ENCODE measurements at places on chromosomes 11 and 22.

DNA sequence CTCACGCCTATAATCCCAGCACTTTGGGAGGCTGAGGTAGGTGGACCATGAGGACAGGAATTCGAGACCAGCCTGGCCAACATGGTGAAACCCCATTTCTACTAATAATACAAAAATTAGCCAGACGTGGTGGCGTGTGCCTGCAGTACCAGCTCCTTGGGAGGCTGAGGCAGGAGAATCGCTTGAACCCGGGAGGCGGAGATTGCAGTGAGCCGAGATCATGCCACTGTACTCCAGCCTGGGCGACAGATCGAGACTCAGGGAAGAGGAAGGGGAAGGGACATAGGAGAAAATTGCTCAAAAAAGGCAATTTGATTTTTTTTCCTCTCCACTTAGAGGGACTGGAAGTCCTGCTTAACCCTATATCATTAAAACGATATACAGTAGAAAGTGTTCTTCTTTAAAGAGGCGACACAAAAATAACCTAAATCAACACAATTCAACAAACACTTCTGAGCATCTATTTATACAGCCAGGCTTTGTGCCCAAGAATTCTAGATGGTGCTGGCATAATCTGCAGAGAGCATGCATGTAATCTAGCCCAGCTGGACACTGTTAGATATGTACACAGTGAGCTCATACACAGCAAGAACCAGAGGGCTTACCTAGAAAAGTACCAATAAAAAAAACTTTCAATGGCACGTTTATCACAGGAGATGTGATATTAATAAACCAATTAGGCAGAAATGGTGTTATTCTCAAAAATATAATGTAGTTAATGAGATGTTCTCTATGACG, 20.9 kb upstream of the DENND5A start:
- no peak for DNase-seq

DNA sequence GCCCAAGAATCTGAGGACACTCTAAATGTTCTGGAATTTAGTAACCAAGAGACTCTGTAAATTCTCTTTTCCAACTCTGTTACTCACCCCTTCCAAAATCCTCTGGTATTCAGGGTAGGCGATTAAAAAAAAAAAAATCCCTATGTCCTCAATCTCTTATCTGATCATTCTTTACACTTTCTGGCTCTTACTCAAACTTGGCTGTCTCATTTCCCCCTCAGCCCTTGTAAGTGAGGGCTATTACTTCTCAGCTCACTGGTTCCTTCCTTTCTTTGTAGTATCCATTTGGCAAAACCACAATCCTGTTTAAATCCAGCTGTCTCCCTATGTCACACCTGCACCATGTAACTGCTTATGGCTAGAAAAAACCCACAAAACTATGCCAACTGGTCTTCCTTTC, 12.7 kb upstream of the MSANTD2 start:
- no peak for DNase-seq

- DNase-seq = no peak
Measured at GRCh38 chr22:22702237-22703202, 58.1 kb downstream of the GGTLC2 start.

DNA sequence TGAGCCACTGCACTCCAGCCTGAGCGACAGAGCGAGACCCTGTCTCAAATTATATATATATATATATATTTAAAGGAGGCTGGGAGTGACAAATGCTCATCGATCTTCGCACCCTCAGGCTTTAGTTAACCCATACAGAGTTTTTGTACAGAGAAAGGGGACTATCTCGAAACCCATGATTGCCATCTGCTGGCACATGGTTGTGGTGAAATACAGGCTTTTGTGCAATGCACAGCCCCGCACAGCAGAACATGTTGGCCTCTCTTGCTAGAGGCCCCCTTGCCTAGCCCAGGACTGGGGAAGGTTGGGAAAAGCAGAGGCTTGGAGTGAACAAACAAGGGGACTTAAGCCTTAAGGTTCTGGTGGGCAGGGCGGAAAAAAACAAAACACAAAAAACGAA, 3.6 kb downstream of the MYBPC3 start:
- DNase-seq = no peak

DNA sequence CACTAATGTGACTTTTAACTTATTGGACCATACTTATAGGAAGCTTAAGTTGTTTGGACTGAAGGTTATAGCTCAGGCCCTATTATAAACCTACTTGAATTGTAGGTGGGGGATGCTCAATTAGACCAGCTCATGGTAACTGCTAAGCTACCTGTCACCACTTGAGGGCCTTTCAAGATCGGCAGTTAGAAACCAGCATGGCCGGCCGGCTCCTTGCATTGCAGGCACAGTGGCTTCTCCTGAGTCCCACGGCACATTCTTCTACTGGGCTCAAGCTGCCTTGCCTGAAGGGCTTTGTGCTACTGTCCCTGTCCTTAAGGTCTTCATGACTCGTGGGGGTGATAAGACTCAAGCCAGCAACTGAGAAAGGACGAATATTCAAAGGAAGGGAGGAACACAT, 70.8 kb downstream of the TBC1D22A start:
- no peak for DNase-seq

DNA sequence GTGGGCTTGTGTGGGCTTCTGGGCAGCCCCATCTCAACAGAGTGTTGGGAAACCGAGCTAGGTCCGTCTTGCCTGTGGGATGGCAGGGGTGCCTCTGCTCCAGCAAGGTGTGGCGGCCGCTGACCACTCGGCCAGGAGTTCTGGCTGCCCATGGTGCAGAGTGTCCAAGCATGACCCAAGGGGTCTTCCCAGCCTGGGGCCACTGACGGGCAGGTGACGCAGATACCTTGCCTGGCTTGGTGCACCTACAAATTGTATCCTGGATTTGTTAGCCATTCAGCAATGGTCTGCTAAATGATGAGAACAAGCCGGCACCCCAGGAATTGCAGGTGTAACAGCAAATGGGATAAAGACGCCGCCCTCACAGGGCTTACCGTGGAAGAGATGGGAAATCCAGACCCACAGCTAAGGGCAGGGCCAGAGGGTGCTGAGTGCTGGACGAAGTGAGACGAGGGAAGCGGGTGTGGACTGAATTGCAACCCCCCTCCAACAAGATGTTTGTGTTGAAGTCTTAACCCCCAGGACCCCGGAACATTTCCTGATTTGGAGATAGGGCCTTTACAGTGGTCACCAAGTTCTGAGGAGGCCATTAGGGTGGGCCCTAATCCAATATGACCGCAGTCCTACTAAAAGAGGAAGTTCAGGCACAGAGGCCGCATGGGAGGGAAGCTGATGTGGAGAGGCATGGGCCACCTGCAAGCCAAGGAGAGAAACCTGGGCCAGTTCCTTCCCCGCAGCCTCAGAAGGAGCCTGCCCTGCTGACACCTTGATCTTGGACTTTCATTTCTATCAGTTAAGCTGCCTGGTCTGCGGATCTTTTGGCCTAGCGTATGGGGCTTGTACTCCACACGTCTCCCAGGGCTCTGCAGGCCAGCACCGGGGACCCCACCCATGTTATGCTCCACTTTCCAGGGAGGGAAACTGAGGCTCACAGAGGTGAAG, 45.2 kb upstream of the LINC01488 start:
- DNase-seq = no peak

GRCh38 chr11:35337136-35337913, 82.0 kb downstream of the SLC1A2 start:
- DNase-seq = no peak

GRCh38 chr22:45977003-45977411, at the start of gene WNT7B:
WNT7B (minus strand) TSS chr22:45977162; CDS start chr22:45976754, 408 bp downstream.
- DNase-seq = no peak

DNA sequence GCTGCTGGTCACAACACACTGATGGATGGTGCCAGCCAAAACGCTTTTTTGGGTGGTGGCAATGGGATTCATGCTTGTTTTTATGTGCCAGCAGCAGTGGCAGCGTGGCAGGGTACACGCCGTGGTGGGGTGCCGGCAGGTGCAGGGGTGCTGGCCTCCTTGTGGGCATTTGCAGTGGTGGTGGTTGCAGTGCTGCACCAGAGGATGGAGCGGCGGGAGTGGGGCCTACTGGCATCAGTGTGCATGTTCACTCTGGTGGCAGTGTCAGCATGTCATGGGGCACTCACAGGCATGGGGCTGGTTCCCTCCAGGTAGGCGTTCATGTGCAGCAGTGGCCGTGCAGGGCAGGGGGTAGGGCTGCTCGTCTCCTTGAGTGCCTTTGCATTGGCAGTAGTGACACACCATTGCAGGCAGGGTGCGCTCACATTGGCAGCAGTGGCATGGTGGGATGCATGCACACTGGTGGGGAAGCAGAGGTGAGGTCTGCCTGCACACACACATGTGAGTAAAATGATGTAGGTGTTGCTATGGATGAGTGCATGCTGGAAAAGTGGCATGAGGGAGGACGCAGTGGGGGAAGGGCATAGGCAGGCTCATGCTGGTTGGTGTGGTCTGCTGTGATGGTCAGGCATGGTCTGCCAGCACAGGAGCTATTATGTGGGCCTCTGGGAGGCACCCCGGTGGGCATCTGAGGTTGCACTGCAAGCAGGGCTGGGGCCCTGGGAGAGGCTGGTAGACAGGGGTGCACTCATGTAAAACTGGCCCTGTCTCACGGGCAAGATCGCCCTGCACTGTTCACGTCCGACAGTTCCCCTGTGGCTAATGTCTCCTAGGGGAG, 29.9 kb downstream of the CCDC15 start:
- DNase-seq = no peak

GRCh38 chr11:91248199-91248807, 976.3 kb upstream of the FAT3 start:
- no peak for DNase-seq

GRCh38 chr11:112165049-112165448, 1.2 kb upstream of the IL18 start:
- no peak for DNase-seq

- DNase-seq = no peak
Measured at GRCh38 chr11:86978756-86979608, 23.8 kb upstream of the FZD4 start.
